ENCODE measurements at places on chromosomes 12 and 14. TPM values are rescaled to one million over a fixed set of nuclear protein-coding genes. Genes with fewer than 3 reads are reported as not detected.

DNA sequence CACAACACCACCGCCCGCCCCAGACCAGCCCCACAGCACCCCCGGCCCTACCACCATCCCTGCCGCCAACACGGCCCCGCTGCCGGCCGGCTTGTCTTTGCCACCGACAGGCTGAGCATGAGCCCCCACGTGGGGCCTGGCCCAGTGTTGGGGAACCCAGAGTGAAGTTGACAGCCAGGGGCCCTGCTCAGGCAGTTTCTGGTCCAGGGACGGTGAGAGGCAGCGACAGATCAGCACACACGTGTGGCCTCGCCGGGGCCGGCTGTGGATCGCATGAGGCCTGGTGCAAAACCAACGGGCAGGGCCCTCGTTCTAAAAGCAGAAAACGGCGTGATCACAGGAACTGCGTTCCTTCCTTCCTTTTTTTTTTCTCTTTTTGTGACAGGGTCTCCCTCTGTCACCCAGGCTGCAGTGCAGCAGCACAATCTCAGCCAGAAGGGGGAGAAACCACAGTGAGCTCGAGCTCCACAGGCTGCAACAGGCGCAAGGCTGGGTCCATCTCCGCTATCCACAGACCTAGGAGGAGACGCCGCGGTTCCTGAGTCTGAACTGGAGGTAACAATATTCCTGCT is 50.5 kb upstream of the FBRSL1 start:
- no peak for DNase-seq

- no peak for DNase-seq
These were observed 45.6 kb upstream of the BCL2L14 start for GRCh38 chr12:12024911-12025682.

GRCh38 chr12:91347481-91348214 is 165.0 kb upstream of the DCN start:
- no peak for DNase-seq

DNA sequence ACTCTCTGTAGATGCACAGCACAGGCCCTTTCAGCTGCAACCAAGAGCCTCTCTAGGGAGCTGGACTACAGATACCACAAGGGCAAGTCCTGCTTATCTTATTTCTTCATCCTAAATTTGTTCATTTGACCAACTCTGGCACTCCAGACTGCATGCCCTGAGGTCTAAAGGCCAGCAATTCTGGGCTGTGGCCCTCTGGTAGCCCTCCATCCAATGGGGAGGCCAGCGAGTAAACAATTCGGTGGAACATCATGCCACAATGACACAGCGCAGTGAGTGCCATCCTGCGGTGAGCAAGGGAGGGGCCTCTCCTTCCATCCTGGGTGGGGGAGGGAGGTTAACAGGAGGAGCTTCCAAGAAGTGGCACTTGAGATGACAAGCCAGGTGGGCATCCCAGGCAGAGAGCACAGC is 652 bp upstream of the SELPLG start:
- no peak for DNase-seq

DNA sequence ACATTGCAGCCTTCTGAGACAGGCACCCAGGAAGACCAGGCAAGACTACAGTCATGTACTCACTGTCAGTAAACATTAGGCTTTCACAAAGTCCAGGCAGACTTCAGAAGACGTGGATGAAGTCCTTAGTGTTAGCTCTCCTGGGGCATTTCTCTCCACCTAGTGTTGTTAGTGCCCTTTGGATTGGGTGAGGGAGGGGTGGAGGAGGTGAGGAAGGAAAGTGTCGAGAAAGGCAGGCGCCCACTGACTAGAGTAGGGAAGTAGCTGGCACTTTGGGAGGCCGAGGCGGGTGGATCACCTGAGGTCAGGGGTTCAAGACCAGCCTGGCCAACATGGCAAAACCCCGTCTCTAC is 20.2 kb downstream of the TMEM229B start:
- no peak for DNase-seq

DNA sequence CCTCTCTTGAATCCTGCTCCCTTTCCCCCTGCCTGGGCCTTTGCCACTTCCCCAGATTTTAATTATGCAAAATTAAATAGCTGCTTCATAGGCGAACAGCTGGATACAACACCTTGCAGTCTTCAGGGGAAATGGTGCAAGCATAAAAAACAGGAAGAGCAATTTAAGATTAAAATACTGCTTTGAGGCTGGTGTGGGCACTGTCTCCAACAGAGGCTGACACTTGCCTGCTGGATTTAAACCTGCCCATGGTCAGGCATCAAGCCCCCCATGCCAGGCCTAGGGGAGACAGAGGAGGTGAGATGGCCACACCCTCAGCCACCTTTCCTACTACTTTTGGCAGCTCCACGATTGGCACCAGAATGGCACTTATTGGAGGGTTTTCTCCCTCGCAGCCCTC is 110.1 kb upstream of the DIO3 start:
- no peak for DNase-seq

DNA sequence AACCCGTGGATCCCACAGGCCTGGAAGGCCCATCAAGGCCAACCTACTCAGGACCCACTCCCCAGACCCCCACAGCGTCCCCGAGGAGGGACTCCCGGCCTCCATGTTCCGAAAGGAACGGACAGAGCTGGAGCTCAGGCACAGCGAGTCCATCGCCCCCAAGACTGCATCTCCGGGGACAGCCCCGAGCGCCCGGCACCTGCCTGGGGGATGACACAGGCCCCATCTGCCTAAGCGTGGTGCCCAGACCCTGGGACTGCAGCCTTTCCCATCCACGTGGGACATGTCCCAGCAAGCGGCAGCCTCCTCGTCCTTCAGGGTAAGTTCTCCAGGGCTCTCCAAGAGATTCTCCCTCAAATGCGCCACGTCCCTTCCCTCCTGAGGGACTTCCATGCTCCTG is 12.1 kb upstream of the DIO3 start:
- no peak for DNase-seq

- DNase-seq = no peak
These were observed 57.4 kb downstream of the CMAS start for GRCh38 chr12:22103418-22103817.

DNA sequence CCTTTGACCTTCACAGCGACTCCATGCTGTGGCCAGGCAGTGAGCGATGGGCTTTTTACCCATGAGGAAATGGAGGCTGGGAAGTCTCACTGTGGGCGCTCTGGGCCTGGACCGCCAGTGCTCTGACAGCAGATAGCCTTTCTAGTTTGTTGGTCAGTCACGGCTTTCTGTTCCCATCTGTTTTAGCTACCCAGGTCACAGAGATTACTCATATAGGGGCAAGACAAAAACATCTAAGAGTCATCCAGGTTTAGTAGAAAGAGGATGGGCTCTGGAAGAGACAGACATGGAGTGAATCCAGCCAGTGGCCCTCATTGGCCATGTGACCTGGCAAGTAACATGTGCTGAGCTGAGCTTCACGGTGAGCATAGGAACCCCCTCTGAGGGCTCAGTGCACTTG is 68.6 kb downstream of the MARK3 start:
- no peak for DNase-seq

DNA sequence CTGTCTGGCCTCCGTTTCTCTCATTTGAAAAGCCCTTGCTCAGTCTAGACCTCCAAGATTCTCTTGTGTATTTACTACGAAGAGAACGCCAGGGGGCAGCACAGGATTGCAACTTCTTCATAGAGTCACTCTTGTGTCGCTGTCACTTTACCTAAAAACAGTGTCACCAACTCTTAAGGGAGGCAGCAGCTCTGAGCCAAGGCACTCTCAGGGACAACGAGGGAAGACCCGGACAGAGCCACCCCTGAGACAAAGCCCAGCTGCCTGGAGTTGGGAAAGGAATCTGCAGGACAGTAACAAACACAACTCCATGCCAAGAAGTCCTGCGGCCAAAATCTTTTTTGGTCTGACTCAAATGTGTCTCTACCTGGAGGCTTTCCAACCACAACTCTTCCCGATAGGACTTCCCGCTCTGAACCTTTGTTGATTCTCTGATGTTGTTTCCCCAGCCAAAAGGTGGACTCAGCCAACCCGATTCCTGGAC is 9.6 kb upstream of the RPAP3 start:
- peak; percentile 70 for DNase-seq

DNA sequence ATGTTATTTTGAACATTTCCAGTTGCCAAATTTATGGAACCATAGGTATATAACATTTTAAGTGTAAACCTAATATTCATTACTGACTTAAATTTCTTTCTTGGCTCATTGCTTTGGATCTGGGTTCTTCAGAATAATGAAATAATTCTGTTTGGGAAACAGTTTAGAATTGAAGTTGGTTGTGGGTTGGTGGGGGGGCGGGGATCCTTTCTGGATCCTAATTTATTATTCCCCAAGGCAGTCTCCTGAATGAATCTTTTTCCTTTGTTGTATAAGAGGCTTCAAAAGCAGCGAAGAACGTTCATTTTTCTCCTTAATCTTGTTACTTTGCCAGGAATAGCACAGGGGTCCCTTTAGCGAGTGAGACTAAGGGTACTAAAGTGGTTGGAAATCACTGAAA is 325.5 kb downstream of the FOXG1 start:
- DNase-seq = no peak

DNA sequence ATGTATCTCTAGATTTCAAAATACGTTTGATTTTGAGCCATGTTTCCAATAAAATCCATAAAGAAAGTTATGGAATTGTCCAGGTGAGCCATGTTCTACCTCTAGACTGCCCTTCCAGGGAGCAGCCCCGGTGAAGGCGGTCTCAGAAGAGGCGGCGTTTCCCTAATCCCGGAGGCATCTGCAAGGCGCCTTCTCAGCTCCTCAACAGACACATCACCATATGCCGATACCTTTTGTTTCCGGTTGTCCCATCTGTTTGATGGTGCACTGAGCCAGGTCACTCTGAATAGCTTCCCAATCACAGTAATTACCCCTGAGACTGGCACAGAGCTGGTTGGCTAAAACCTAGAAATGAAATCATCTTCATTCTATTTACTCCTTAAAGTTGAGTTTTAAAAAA is 305.5 kb upstream of the FKBP4 start:
- no peak for DNase-seq

DNA sequence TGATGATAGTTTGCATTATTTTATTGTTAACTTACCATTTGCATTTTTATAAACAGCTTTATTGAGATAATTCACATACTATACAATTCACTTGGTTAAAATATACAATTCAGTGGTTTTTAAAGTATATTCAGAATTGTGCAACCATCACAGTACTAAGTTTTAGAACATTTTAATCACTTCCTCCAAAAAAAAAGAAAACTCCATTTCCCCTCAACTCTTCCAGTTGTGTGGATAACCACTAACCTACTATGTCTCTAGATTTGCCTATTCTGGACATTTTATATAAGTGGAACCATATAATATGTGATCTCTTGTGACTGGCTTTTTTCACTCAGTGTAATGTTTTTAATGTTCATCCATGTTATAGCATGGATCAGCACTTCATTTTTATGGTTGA is 41.3 kb downstream of the WNK1 start:
- no peak for DNase-seq

DNA sequence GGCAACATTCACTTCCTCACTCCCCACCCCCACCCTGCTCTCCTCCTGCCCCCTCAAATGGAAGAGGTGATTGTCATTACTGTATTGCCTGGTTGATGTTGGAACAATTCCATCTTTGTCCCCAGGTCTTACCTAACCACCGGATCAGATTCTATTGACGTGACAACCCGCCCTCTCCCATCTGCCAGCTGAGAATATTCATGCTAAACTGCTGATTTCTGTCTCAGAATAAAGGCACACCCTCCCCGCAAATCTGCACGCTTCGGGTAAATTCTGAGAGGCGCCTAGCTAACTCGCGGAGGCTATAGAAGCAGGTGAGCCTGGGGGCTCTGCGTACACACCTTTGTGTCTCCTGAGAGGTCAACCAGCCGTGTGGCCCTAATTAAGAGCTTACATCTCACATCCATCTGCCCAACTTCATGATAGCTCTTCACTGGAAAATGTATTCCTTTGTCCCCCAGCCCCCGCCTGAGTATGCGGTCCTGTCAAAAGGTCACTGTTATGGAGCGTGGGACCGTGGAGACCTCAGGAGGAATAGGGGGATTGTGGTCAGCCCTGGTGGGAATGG is 1054.3 kb downstream of the VRK1 start:
- DNase-seq = no peak

DNA sequence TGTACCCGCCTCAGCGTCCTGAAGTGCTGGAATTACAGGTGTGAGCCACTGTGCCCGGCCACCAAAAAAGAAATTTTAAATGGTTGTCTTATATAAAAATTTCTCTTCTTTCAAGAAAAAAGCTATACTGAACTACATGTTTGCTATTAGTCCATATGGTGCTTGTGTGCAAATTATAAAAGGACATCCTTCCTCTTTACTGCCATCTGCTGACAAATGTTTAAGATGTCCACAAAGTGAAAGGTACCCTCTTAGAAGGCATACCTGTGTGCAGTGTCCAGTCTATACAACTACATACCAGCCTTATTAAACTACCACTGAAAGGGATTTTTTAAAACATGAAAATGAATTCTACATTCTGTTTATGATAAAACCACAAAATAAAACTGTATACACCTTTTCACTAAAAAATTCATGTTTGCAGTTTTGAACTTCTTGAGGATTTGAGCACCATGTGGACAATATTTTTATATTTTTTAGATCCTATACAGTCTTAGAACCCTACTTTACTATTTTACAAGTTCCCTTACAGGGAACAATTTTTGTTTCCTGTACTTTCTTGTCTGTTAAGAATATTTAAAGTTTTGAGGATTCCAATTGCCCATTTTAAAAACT is 32.8 kb upstream of the TOMM20L start:
- peak; percentile 28 for DNase-seq

GRCh38 chr14:64942531-64943111 is at the start of gene GPX2:
Gene GPX2, minus strand, starts transcription at chr14:64942745. Its CDS starts 19 bp downstream, at chr14:64942726.
- DNase-seq = no peak

GRCh38 chr14:65483647-65484046 is 71.1 kb downstream of the FUT8 start:
- DNase-seq = no peak

GRIP1 gene
- total RNA-seq = 1.2 TPM

CLEC1B gene
- total RNA-seq = not detected

TECPR2 gene
- total RNA-seq = 21.5 TPM

NRIP2 gene
- total RNA-seq = not detected

ITGB7 gene
- not detected for total RNA-seq
